Cortex of kidney (tissue), 1 donor: ENCODE measurements at places on chromosomes 1 and 21.
A peak's percentile ranks its signal among the peaks of the same experiment; 100 is the strongest.

GRCh38 chr1:228004331-228004855, 2.4 kb upstream of the WNT3A start:
- no peak for DNase-seq

DNA sequence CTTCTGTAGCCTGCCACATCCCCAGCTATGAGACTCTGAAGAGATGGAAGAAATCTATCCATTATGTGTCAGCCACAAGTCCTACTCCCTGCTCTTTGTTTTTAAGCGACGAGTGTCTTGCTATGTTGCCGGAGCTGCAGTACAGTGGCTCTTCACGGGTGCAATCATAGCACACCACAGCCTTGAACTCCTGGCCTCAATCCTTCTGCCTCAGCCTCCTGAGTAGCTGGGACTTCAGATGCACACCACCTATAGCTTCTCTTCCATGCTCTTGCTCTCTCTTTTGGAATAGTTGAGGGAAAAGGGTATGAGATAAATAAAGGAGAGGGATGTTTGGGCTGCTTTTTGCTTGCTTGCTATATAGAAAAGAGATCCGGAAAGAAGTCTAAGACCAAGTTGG, 1.6 kb downstream of the TUFT1 start:
- no peak for DNase-seq

- DNase-seq, result no peak
Measured at GRCh38 chr21:36626791-36627190, 72.1 kb upstream of the SIM2 start.

DNA sequence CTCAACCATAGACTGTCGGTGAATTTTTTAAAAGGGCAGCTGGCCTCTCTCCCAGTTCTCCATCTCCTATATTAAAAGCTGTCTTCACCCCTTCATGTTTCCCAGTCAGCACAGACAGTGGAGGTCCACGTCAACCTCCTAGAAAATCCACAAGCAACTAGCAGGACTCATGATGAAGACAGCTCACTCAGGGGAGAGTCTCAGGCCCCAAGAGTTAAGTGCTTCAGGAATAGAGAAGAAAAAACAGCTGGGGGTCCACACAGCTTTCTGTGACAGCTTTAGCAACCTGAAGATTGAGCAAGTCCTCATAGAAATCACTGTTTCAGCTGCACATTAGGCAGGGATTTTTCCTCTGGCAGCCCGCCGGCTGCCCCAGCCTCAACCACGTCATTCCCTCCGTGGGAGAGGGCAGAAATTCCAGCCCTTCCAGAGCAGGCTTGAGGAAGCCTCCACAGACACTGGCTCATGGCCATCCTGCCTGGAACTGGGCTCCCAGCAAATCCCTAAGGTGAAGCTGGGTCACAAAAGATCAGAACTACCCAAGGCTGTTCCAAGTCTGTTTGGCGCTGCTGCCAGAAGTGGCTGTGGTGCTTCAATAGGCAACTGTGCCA, 15.2 kb downstream of the GPR161 start:
- no peak for DNase-seq

DNA sequence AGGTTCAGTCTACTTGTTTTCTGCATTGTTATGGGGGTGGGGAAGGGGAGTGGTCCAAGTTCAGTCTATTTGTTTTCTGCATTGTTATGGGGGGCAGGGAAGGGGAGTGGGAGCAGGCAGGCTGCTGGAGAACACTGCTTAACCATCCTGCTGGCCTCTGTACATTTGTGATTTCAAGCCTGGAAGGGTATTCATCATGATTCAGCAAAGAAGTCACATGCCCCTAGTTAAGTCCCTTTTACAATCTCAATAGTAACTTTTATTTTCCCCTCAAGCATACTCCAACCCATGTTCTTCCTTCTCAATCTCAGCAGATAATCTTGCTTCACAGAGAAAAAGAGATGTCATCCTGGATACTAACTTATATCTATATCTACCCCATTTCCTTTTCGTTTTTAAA, 7.9 kb downstream of the LYST start:
- DNase-seq, result no peak

DNA sequence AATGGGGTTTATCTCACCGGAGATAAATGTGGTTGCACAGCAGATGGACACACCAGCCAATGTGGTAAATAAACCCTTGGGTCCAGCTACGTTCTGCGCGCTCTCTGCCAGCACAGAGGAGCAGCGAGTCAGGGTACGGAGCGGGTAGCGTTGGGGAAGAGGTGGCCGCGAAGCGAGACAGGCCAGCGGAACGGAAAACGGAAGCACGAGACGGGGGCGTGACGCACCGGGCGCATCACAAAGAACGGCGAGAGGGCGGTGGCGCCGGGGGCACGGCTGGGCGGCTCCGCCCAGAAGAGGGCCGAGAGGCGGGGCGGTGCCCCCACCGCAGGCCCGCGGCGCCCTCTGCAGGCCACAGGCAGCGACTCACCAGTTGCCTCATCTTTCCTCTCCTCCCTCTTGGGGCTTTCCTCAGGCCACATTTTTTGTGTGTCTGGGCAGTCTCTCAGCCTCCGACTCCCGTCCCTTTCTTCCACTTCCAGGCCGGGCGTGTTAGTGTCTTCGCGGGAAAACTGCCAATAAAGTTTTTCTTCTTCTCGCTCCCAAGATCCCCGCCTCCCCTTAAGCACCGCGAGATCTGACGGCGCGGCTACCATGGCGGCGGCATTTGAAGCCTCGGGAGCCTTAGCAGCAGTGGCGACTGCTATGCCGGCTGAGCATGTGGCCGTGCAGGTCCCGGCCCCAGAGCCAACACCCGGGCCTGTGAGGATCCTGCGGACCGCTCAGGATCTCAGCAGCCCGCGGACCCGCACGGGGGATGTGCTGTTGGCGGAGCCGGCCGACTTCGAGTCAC, at the start of gene DDX20:
DDX20 (plus strand) TSS at position 571 of the 793 bp plus-strand sequence; CDS start at position 595, 24 bp downstream.
- DNase-seq, result peak; percentile 69

DNA sequence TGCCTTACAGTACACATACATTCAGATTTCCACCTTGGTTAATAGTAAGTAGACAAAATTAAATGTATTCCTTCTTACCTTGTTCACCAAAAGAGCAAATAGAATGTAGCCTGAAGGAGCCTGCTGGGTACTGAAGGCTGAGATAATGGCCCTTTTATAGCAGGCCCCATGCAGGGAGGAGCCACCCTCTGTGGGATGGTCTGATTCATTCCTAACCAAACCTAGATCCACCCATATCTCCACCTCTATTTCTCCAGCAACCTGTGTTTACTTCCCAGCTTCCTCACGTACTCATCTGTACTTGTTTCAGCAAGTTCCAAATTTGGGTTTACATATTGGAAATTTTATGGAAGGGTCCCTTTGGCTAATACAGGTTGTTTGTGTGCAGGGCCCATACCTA, at the start of gene FLG:
FLG (minus strand) TSS at position 129 of the 400 bp plus-strand sequence. CDS start 9,783 bp downstream, outside the sequence.
- no peak for DNase-seq

DNA sequence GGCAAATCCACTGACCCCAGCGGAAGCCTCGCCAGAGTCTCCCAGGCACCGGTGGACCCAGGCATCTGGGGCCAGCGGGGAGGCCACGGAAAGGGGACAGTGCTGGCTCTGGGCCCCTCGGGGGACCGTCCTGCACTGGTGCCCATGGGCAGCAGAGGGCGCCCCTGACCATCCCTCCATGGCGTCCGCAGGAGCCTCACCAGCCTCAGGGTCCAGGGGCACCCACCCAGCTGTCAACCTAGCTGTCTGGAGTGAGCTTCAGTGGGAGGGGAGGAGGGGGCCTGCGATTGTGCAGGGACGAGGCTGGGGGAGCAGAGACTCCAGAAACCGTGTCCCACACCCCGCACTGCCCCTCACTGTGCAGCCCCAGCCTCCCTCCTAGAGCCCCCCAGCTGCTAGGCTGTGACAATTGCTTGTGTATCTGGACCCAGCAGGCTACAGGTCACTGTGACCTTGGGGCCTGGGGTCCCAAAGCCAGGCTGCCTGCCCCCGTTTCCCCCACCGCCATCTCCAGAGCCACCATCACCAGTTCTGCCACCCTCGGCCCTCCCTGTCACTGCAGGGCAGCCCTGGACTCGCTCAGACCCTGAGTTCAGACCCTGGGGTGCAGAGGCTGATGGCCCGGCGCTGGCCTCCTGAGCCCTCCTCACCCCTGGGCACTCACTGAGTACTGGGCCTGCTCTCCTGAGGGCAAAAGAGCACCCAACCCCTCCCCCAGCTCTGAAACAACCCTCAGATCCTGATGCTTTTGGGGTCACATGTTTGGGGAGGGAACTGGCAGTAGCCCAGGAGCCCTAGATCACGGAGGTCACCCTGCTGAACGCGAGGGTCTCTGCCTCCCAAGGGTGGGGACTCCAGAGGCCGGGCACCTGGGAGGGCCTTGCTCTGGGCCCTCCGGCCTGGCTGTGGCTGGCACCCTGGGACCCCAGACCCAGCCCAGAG, 10.6 kb upstream of the COL6A1 start:
- DNase-seq, result no peak

GRCh38 chr1:212247988-212248387, 37.2 kb upstream of the PPP2R5A start:
- DNase-seq, result no peak

GRCh38 chr1:32915766-32916706, 14.8 kb upstream of the TMEM54 start:
- DNase-seq, result no peak

DNA sequence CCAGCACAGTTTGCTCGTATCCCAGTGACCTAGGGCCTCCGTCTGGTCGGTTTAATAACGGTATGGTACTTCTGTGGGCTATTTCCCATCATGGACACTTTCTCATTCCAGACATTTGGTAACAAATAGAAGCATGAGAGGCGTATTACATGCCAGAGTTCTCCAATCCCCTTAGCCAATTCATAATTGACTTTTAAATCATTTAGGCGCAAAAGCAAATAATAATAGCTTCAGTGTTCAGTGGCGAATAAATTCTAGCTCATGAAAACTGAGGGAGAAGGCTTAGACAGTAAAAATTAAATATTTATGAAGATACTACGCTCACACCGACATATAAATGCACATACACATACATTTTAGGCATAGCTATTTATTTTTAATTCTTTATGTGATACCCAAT, 50.6 kb downstream of the CD247 start:
- no peak for DNase-seq

DNA sequence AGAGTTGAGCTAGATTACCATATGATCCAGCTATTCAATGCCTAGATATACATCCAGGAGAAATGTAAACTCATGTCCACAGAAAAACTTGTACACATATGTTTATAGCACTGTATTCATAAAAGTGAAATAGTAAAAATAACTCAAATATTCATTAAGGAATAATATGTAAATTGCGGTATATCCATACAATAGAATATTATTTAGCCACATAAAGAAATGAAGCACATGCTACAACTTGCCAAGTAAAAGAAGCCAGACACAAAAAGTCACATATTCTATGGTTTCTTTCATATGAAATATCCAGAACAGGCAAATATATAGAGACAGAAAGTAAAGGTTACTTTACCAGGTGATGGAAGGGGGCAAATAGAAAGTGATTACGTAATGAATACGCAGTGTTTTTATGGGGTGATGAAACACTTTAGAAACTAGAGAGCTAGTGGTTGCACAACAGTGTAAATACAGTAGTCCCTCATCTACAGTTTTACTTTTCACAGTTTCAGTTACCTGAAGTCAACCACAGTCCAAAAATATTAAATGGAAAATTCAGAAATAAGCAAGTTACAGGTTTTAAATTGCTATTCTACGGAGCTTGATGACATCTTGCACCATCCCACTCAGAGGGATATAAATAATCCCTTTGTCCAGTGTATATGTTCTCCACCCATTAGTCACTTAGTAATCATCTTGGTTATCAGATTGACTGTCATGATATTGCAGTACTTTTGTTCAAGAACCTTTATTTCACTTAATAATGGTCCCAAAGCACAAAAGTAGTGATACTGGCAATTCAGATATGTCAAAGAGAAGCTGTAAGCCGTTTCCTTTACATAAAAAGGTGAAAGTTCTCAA, 62.3 kb downstream of the ZNF644 start:
- no peak for DNase-seq

GRCh38 chr1:202282596-202283283, 59.0 kb downstream of the UBE2T start:
- no peak for DNase-seq

- no peak for DNase-seq
Measured at GRCh38 chr1:115976062-115976920, at the start of gene SLC22A15. TSS of gene SLC22A15 (plus strand) at chr1:115976513. CDS start at chr1:115976628, 115 bp downstream.

DNA sequence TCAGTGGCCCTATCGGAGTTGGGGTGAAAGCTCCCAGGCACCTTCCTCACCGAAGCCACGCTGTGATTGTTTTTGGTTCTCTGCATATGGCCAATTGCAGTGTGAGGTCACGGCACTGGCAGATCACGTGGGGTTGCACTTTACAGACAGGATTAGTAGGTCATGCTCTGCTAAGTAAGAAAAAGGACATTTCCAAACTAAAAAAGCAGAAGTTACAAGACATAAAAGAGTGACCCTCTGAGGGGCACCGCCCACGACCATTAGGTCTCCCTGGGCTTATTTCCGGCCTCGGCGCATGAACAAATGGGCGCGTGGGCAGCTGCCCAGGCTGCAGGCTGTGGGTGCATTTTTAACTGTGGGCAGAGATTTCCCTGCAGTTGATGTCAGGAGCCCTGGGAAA, 2.0 kb downstream of the CAPN9 start:
- no peak for DNase-seq

DNA sequence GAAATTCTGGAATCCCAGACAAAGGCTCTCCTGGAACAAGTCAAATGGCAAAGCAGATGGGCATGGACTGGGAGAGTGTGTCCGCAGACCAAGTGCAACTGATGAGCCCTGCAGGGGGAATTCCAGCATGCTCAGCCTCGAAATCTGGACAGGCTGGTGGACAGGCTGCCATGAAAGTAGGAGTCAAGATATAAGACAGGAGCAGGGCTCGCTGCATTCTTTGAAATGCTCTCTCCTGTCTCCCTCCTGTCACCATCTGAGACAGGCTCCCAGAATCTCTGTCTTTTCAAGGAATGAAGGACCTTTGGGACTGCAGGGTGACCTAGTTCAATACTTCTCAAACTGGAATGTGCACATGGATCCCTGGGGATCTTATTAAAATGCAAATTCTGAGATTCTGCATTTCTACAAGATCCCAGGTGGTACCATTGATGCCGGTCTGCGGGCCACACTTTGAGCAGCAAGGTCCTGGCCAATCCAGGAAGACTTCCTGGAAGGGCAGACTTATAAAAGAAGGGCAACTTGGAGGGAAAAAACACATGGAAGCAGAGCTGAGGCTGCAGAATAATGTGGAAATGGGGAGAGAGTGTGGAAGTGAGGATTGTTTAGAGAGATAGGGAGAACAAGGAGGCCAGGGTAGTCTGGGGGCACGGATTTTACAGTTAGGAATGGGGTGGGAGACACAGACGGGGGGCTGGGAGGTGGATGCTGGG, 29.8 kb downstream of the TNNT2 start:
- DNase-seq, result no peak

- no peak for DNase-seq
Measured at GRCh38 chr1:202106340-202107254, 16.1 kb upstream of the GPR37L1 start.

- no peak for DNase-seq
Measured at GRCh38 chr1:113455374-113455773, 65.1 kb downstream of the MAGI3 start.

- DNase-seq, result no peak
Measured at GRCh38 chr21:41640748-41641509, 125.9 kb downstream of the RIPK4 start.

- DNase-seq, result no peak
Measured at GRCh38 chr1:236161230-236161629, 18.9 kb downstream of the GPR137B start.

- DNase-seq, result no peak
Measured at GRCh38 chr1:230563591-230563990, 78.7 kb upstream of the COG2 start.

- no peak for DNase-seq
Measured at GRCh38 chr1:243416495-243416894, 160.7 kb downstream of the SDCCAG8 start.
